Nephron progenitor cell (in vitro differentiated cells): ENCODE measurements at places on chromosomes 1 and 21.

DNA sequence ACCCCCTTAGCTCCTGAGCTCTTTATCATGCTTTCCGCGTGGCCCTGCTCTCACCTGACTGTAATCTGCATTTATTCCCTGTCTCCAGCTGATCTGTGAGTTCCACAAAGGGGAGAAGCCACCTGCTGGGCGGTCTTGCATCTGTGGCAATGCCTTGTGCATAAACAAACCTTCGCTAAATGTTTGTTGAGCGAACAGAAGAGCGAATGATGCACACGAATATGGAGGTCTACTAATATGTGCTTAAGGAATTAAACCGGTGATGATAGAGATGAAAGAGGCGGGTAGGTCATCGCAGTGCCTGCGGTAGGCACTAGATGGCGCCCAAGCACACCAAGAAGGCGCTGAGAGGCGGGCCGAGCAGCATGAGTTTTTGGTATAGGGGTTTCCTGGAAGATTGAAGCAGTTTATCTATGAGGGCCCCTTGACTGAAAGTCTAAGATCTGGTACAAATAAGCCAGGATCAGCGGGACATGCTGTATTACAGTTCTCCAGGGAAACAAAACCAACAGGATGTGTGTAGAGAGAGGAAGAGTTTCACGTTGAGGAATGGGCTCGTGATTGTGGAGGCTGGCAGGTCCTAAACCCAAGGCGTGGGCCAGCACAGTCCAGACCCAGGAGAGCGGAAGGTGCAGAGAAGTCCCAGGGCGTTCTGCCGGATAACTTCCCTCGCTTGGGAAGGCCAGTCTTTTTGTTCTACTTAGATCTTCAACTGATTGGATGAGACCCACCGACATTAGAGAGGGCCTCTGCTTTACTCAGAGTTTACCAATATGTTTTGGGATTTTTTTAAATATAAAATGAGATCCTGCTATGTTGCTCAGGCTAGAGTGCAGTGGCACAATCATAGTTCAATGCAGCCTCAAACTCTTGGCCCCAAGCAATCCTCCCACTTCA is 34.7 kb downstream of the TOMM20 start:
- peak; percentile 86 for DNase-seq

GRCh38 chr1:170620164-170620563 is 43.8 kb upstream of the PRRX1 start:
- DNase-seq: no peak

DNA sequence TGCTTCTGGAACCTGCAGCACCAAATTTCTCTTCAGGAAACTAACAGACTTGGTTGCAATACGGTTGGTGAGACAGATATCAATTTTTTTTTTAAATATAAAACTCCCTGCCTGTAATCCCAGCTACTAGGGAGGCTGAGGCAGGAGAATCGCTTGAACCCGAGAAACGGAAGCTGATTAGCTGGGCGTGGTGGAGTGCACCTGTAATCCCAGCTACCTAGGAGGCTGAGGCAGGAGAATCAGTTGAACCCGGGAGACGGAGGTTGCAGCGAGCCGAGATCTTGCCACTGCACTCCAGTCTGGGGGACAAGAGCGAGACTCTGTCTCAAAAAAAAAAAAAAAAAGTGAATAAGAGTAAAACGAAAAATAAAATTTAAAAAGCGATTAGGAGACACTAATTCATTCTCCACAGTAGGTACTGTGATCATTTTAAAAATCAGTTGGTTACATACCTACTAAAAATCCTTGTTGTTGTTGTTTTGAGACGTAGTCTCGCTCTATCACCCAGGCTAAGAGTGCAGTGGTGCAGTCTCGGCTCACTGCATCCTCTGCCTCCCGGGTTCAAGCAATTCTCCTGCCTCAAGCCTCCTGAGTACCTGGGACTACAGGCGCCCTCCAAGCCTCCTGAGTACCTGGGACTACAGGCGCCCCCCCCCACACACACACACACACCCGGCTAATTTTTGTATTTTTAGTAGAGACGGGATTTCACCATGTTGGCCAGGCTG is 796 bp upstream of the RBM8A start:
- no peak for DNase-seq

GRCh38 chr1:3910857-3911845 is 11.1 kb upstream of the C1orf174 start:
- peak; percentile 92 for DNase-seq

- DNase-seq: no peak
Measured at GRCh38 chr1:201226859-201227488, 36.4 kb downstream of the IGFN1 start.

DNA sequence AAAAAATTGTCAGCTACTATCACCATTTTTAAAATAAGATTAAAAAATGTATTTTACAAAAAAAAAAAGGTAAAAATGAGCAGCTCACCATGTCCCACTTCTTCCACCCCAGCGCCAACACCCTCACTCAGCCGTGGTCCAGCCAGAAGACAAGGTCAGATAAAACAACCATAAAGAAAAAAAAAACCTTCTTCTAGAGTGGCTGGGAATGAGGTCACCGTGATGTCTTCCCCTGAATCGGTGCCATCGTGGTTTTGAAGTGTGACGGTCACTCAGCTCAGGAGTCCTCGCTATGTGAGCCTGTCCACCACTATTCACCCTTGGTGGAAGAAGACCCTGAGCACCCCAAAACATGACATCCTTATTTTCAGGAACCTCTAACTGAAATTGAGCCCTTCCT is 38.1 kb downstream of the B3GALT5 start:
- no peak for DNase-seq

DNA sequence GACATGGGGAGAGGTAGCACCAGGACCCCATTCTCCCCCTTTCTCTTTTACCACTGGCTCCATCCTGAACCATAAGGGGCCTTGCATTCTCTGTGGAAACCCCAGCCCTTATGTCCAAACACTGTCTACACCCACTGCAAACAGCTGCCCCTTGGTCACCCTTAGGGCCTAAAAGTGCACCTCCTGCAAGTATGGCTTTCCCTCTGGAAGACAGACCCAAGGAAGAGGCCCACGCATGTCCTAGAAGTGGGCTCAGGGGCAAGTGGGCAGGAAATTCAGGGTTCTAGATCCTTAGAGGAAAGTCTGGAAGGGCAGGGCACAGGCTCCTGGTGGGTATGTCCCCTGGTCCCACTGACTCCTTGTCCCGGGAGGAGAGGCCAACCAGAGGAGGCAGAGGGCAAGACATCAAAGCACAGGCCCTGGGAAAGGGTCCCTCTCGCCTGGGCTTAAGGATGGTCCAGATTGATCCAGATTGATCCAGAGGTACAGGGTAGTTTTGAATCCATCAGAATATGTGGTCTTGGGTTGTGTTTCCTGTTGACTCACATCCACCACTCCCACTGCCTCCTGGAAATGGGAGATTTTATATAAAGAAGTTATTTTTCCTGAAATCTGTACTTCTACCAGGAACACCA is 150.9 kb downstream of the GRIK3 start:
- DNase-seq: no peak

- DNase-seq: no peak
Measured at GRCh38 chr21:41220208-41220733, 52.3 kb downstream of the BACE2 start.

- no peak for DNase-seq
Measured at GRCh38 chr1:223811634-223812101, 34.1 kb downstream of the TP53BP2 start.
